ENCODE measurements at places on chromosomes 5 and 9.

GRCh38 chr5:1112596-1113331, 901 bp upstream of the SLC12A7 start:
- no peak for DNase-seq

GRCh38 chr5:159833846-159834245, 82.4 kb upstream of the ADRA1B start:
- DNase-seq, result no peak

GRCh38 chr9:109428854-109429253, 69.3 kb downstream of the PTPN3 start:
- no peak for DNase-seq

- DNase-seq, result no peak
Observed at GRCh38 chr5:146052780-146053179, 52.6 kb downstream of the PLAC8L1 start.

DNA sequence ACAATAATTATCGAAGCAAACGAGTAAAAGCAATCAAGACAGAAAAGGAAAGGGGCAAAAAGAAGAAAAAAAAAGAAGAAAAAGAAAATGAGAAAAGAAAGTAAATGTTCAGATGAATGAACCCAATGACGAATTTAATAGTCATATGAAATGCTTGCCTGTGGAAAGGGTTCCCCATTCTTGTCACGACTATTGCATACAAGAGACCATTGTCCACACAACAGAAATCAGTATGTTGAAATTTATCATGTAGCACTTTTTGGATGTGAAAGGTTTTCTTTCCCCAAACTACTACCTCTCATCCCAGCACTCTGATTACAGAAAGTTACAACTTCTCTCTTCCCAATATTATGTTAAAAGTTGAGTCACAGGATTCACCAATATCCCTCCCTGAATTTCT, 162.4 kb downstream of the ZDHHC21 start:
- no peak for DNase-seq

DNA sequence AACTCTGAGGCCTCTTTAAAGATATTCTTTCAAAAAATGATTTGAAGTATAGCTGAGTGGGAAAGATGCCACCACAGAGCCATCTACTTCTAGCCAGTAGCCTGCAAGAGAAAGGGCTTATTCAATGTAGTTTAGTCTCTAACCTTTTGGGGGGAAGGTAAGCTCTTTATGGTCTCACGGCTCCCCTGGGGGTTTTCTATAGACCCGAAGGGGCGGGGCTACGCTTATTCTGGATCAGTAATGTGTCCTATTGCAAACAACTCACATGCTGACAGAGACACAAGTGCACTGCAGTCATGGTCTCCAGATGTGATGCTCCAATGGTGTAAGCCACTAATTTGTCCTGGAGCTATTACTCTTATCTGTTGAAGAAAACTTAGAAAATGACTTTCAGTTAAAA, 53.4 kb upstream of the RPS23 start:
- DNase-seq, result no peak
